Right ventricle myocardium superior (tissue), 1 donor: ENCODE measurements at places on chromosomes 4 and X. TPM values are rescaled to one million over a fixed set of nuclear protein-coding genes. Genes with fewer than 3 reads are reported as not detected.
A peak's percentile ranks its signal among the peaks of the same experiment; 100 is the strongest.

The CHRNA9 gene
- not detected for total RNA-seq

The LRIT3 gene
- total RNA-seq: not detected

The XAGE1B gene
- total RNA-seq: not detected

The SPANXN3 gene
- total RNA-seq: not detected

The MTMR8 gene
- 0.51 TPM for total RNA-seq

The OPHN1 gene
- 4.3 TPM for total RNA-seq

The MAGED1 gene
- total RNA-seq: 54.8 TPM

The ADGRG4 gene
- total RNA-seq: not detected

The PCSK1N gene
- total RNA-seq: 0.30 TPM

The UGT8 gene
- total RNA-seq: 0.05 TPM

- DNase-seq: peak; percentile 47
These were observed 116.1 kb downstream of the FAM53A start for GRCh38 chr4:1567808-1568581.

DNA sequence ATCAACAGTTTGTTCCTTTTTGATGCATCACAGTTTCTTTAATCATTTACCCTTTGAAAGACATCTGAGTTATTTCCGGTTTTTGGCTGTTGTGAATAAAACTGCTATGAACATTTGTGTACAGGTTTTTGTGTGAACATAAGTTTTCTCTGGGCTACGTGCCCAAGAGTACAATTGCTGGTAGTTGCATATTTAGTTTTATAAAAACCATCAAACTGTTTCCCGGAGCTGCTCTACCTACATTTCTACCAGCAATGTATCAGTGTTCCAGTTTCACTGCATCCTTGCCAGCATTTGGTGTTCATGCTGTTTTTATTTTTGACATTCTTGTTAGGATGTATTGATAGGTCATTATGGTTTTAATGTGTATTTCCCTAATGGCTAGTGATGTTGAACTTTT is 17.3 kb downstream of the KDM6A start:
- DNase-seq: no peak

DNA sequence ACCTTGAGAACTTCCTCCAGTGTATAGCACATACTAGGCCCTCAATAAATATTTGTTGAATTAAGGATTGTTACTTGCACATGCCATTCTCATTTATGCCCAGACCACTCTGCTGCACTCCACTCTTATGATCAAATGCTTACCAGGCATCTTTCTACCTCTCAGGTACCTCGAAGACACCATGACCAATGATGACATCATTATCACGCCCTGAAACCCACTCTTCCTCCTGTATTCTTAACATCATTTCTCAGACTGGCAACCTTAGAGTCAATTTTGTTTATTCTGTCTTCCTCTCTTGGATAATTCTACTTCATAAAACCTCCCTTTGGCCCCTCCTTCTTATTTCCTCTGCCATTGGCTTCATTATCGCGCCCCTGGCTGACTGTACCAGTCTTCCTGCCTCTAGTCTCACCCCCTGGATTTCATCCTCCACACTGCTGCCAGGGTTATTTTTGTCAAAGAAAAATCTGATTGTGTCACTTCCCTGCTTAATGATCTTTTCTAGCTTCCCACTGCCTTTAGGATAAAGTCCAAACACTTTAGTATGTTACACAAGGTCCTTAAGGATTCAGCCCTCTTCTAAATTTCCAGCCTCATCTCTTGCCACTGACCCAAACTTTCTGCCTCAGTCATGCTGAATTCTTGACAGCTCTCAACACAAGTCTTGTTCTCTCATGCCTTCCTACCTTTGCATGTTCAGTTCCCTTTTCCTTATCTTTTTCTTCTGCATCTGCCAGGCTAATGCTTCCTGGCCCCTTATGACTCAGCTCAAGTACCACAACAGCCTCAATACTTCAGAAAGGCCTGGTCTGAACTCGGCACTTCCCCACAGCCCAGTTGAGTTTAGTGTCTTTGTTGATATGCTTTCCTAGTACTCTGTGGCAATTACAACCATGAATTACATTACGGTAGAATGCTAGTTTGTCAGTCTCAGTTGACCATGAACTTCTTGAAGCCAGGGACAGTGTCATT is 45.8 kb downstream of the HDAC8 start:
- DNase-seq: no peak

DNA sequence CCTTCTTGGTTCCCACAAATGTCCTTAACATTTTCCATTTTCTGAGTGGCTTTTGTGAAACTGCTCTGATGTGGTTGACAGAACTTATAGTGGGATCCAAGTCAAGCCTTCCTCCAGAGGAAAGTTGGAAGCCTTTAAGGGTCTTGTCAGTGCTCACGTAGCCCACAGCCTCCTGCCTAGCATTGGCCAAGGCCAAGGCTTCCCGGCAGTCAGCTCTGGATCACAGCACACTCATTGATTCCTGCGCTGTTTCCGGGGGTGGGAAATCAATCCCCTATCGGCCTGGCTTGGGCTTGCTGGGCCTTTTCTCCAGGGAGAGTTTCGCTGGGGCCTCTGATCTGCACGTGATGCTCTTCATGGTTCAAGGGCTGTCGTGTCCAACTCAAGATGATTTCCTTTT is 76.1 kb downstream of the SLC9A6 start:
- peak; percentile 39 for DNase-seq

DNA sequence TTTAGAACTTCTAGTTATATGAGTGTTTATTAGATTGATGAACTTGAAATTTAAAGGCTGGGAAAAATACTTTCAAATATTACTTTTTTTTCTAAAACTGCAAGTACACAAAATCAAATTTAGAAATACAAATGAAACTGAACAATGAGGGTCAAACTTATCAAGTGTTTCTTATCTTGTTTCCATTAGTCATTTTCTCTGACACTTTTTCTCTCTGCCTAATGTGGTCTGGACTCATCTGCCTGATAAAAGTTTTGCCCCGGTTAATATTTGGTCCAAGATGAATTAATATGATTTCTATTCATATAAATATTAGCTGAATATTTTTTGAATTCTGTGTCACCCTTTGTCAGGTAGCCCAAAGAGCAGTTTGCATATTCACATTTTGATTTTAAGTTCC is 8.7 kb upstream of the HPGDS start:
- no peak for DNase-seq

DNA sequence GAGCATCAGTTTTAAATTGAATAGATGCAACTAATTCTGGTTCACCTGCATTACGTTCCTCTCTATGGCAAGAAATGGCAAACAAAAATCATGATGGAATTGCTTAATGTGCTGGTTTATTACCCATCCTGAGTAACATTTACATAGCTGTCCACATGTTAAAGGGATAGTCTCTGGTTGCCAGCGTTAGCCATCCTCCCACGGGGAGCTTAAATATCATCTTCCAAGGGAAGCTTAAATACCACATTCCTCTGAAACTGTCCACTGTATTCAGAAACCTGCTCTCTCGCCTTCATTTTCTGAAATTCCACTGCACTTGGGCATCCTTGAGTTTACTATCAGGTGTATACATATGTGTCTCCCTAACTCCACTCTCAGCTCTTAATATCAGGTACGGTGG is 586.6 kb downstream of the TLL1 start:
- no peak for DNase-seq

GRCh38 chr4:88104902-88105610 is 53.4 kb downstream of the ABCG2 start:
- DNase-seq: no peak

- DNase-seq: no peak
These were observed 180.7 kb upstream of the ZFP42 start for GRCh38 chr4:187814737-187815465.

DNA sequence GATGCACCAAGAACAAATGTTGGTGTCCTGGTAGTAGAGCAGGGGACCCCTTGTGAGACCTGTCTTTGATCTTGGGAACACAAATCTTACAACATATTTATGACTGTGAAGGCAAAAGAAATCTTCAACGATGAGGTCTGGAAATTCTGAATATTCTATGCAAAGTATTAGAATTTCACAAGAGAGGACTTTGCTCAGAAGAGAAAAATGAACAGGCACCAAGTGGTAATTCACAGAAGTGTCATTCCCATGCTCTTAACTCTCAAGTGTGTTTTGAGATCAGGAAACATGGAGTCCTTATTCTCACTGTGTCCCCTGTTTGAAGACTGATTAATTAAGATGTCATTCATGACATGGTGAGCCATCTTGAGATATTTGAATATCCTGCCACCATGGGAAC is 52.5 kb downstream of the COQ2 start:
- DNase-seq: no peak

GRCh38 chrX:87924619-87925018 is 407.0 kb downstream of the KLHL4 start:
- no peak for DNase-seq

- no peak for DNase-seq
These were observed 553.9 kb downstream of the SPRY1 start for GRCh38 chr4:123950530-123950929.

DNA sequence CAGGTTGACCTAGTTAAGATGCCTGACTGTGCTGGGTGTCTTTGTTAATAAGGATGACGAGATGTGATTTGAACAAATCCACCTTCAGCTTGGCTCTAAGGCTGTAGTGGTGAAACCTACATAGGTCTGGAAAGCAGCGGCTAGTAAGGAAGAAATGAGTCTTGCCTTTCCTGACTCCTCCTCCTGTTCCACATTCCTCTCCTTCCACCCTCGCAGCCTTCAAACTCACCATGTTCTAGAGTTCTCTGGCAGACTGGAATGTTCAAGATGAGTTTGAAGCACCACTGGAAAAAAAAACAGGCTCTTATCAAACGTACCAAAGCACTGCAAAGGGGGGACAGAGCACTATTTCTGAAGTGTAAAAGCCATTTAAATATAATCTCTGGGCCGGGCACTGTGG is 395.4 kb downstream of the BMPR1B start:
- DNase-seq: no peak

DNA sequence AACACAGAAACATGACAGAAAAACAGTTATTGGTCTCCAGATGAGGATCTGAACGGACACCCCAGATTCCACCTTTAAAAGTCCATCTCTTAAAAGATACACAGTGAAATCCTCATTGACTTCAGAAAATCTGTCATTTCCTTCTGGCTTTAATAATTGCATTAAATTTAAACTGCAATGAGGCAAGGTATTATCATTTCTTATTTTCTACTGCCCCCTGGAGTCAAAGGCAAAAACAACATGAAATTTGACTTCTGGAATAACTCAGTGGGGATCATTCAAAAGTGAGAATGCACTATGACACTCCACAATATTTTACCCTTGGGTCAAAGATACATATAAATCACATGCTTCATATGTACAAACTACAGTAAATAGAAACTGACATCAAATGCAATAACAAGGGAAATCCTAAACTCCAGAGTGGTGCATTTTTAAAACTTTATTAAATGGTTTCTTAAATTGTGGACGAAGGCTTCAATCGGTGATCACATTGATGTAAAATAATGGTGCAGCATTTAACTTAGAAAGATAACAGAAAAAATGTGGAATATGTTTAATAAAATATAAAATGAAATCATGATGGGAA is 56.4 kb upstream of the SPANXN1 start:
- no peak for DNase-seq

DNA sequence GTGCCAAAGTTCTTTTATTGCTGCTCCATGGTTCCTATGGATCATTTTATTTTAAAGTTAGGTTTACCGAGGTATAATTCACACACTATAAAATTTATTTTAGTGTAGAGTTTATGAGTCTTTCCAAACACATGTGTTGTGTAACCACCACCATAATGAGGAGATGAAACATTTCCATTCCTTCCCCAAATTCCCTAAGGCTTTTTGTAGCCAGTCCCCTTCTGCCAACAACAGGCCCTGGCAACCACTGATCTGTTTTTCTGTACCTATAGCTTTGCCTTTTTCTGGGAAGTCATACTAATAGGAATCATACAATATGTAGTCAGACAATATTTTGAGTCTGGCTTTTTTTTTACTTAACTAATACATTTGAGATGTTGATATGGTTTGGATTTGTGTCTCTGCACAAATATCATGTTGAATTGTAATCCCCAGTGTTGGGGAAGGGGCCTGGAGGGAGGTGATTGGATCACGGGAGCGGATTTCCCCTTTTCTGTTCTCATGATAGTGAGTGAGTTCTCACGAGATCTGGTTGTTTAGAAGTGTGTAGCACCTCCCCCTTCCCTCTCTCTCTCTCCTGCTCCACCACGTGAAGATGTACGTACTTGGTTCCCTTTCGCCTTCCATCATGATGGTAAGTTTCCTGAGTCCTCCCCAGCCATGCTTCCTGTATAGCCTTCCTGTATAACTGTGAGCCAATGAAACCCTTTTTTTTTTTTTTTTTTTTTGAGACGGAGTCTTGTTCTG is 59.6 kb upstream of the DHX15 start:
- no peak for DNase-seq

GRCh38 chr4:73998040-73999011 is at the start of gene CXCL5:
TSS of gene CXCL5 (minus strand) at chr4:73998677. CDS start at chr4:73998581, 96 bp downstream.
- DNase-seq: peak; percentile 43

- peak; percentile 34 for DNase-seq
These were observed 59.2 kb upstream of the ZC4H2 start for GRCh38 chrX:65035446-65035770.

DNA sequence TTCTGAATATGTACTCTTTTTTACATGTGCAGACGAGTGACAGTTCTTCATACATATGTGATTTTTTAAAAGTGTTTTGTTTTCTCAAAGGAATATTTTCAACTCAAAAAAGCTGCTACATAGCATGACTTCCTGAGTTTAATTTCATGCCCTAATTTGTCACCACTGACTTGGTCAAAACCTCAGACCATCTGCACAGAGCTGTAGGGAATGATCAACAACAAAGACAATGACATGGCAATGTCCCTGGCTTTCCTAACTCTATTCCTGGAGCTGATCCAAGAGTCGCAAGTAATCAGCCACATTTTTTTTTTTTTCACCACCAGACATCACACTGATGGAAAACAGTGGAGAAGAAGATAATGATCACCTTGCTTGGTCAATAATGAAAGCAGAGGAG is 97.7 kb downstream of the TMA16 start:
- DNase-seq: no peak

DNA sequence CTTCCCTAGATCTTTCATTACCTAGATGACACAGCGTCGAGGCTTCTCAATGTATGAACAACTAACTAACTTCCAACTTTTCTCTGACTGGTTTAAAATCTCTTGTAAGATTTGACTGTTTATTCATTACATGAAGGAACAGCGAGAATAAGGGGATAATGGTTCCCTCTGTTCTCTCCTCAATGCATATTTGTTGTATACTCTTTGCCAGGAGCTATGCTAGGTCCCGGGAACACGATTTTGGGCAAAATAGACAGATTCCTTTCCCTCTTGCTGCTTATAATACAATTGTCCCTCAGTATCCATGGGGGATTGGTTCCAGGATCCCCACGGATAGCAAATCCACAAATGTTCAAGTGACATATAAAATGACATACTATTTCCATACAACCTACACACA is 1020.0 kb downstream of the DMD start:
- DNase-seq: no peak

DNA sequence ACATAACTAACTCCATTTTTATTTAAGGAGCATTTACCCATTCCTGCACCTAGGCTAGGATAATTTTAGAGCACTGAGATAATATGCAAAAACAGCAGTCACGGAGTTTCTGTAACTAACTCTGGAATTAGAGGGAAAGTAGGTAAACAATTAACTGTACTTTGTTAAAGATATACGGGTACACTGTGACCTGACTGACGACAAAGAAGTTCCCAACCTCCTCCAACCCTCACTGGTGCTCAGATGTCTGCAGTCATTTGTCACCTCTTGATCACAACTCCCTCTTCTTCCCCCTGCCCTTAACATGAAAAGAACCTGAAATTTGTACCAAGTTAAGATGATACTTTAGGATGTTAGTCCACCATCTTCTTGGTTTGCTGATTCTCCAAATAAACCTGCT is 42.0 kb upstream of the TAPT1 start:
- no peak for DNase-seq
